ENCODE measurements at places on chromosomes 3 and 15. TPM values are rescaled to one million over a fixed set of nuclear protein-coding genes. Genes with fewer than 3 reads are reported as not detected.

GRCh38 chr15:73388256-73388781 is 19.6 kb upstream of the HCN4 start:
- no peak for DNase-seq
- no peak overlapping the region for H3K27ac ChIP-seq
- H3K4me3 ChIP-seq = no peak overlapping the region
- no peaks in the 10 kb centered on the region for H3K36me3 ChIP-seq

DNA sequence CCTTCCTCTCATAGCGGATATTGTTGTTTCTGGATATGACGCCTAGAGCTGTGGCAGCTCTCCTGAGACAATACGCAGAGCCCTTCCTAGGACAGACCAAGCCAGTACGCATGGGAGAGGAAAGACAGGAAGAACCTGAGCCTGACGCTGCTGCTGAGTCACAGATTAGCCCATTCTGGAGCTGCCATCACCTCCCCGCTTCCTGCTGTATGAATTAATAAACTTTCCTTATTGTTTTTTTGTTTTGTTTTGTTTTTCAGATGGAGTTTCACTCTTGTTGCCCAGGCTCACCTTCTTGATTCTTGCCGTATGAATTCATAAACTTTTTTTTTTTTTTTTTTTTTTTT is 67.0 kb downstream of the PPCDC start:
- no peaks in the 10 kb centered on the region for H3K4me1 ChIP-seq
- no peaks in the 10 kb centered on the region for H3K27me3 ChIP-seq
- no peak for DNase-seq
- H3K4me3 ChIP-seq = no peak overlapping the region

- H3K36me3 ChIP-seq = no peaks in the 10 kb centered on the region
- no peaks in the 10 kb centered on the region for H3K4me1 ChIP-seq
- H3K4me3 ChIP-seq = no peak overlapping the region
- DNase-seq = no peak
Measured at GRCh38 chr3:142027300-142027699, 122.0 kb downstream of the TFDP2 start.

GRCh38 chr3:169071003-169071402 is 592.5 kb downstream of the MECOM start:
- no peak for DNase-seq
- peaks cover 2% of the 10 kb centered on the region for H3K36me3 ChIP-seq
- H3K27me3 ChIP-seq = no peaks in the 10 kb centered on the region
- no peak overlapping the region for H3K27ac ChIP-seq
- no peak overlapping the region for H3K4me3 ChIP-seq

- no peak overlapping the region for H3K4me3 ChIP-seq
- no peaks in the 10 kb centered on the region for H3K36me3 ChIP-seq
- H3K27me3 ChIP-seq = no peaks in the 10 kb centered on the region
- H3K27ac ChIP-seq = no peak overlapping the region
- DNase-seq = no peak
Measured at GRCh38 chr15:66275352-66275751, 18.0 kb upstream of the DIS3L start.

Gene PLA2G4D
- total RNA-seq = not detected

Gene NDUFAF3
- 55.8 TPM for total RNA-seq

Gene RETNLB
- total RNA-seq = not detected

Gene LRRC3B
- 0.19 TPM for total RNA-seq

Gene FANCD2OS
- not detected for total RNA-seq
